AG09309 (cell line): ENCODE measurements at places on chromosomes 2 and 18.

GRCh38 chr2:47551800-47552525 lies 149.0 kb downstream of the MSH2 start:
- DNase-seq: no peak

GRCh38 chr2:73997813-73998212 lies 13.1 kb downstream of the TET3 start:
- no peak for DNase-seq

DNA sequence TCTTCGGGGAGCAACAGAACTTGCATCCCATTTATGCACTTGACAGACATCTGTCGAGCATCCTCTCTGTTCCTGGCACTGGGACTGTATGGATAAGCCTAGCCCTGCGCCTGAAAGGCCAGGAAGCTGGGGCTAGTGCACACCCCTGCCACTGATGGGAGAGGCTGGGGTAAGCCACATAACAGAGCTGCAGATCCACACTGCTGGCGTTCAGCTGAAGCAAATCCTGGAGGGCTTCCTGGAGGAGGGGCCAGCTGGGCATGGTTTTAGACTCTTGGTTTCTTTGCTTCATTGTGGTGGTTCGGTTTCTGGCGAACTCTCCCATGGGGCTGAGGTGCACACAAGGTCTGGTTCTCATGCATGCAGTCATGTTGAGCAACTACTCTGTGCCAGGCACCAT lies 45.5 kb upstream of the FOSL2 start:
- no peak for DNase-seq

DNA sequence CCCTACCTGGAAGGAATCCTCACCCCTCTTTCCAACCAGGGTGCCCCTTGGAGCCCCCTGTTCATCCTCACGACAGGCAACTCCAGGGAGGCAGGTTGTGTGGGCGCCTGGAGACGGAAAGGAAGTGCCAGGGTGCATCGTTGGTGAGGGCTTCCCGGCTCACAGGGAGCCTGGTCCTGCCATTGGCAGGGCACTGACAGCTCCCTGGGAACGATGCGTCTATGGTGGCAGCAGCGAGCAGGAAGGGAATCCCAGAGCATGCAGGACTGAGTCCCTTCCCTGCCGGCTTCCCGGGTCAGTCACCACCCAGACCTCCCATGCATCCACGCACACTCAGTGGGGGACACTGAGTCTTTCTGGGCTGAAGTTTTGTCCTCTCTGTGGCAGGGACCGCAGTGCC lies 117.6 kb downstream of the INHBB start:
- DNase-seq: no peak

GRCh38 chr2:135744760-135745314 lies 3.2 kb downstream of the UBXN4 start:
- no peak for DNase-seq

DNA sequence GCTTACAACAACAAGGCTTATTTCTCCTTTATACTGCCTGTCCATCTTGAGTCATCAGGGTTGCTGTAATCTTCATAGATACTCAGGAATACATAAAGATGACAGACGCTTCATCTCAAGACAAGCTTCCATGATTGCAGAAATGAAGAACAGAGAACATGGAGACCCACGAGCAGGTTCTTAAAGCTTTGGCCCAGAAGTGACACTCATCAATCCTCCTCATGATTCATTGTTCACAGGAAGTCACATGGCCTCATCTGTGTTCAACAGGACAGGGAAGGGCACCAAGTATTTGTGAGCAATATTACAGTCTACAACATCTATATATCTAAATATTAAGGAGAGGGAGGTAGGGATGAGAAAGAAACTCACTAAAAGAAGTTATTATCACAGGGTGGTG lies 36.5 kb upstream of the PGAP1 start:
- DNase-seq: no peak

DNA sequence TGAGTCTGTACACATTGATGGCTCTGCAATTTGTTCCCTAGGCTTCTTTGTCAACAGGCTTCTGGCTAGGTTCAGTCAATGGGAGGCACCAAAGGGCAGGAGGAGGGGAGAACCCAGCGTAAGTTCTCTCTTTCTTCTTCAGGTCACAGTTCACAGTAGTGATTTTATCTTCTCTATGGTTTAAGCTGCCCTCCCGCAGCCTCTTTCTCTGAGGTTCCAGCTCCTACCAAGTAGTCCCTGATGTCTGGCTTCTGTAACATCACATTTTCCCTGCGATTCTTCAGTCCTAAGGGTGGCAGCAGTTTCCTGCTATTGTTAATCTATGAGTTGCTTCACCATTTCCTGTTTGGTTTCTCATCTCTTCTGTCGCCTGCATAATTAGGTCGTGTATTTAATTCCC lies 107.4 kb downstream of the CPO start:
- DNase-seq: peak; percentile 16

DNA sequence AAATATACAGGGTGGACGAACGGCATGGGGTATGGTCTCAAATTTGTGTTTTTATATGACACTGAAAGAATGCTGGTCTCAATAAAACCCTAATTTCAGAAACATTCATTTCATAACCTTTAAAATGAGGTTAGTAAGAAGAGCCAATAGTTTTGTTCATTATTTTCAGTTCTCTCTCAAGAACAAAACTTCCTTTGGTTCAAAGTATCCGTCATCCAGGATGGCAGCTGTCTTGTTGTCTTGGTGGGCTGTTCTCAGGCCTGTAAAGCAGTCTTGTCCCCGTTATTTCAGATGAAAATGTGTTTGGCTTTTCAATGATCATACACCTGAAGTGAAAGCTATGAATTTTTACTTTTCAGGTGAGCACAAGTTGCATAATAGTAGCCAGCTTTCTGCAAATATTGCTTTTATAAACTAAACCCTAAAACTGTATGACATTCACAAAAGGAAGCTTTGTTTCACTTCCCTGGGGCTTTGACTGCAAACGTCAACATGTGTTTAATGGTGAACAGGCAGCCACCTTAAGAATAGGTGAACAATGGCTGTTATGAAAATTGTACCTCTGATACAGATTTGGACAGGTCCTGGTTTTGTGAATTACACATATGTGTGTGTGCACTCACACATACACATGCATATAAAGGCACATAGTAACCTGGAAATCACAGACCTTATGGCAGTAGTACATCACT lies 2.6 kb downstream of the IL18RAP start:
- DNase-seq: no peak

- no peak for DNase-seq
Observed at GRCh38 chr2:234961784-234962183, 10.0 kb downstream of the SH3BP4 start.

DNA sequence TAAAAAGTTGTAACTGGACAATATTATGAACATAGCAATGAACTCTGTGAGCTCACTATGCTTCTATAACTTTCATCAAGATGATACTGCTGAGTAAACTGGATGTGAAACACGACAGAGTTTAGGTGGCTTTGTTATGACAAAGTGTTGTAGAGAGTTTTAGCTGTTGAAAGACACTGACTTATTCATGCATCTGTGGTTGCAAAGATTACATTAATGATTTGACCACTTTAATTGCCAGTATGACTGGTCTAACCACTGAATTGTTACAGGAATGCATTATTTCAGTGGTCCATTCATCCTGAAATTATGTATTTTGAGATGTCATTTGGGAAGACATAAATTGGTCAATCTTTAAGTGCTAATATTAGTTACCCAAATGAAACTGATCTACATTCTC lies 117.9 kb downstream of the SPHKAP start:
- DNase-seq: no peak

GRCh38 chr2:8459474-8459873 lies 222.4 kb upstream of the ID2 start:
- DNase-seq: no peak

GRCh38 chr2:202036601-202037037 lies 3.0 kb downstream of the FZD7 start:
- DNase-seq: no peak

GRCh38 chr18:45713239-45713638 lies 10.7 kb upstream of the SLC14A1 start:
- DNase-seq: no peak

DNA sequence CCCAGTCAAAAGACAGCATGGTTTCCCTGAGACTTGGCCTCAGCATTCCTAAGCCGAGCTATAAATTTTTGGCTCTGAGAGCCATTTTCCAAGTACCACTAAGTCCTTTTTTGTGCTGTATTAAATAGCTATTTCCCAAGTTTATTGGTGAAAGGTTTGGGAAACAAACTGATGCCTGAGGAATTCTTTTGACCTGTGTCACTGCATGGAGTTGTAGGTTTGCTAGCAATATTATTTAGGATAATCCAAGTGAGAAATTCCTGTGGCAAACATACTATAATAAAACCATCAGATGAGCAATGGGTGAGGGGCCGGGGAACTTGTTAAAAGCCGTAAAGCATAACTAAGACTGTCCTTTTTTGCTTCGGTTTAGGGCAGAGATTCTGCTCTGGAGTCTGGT lies 28.4 kb downstream of the ARHGAP28 start:
- peak; percentile 82 for DNase-seq

GRCh38 chr2:203583701-203584100 lies 48.6 kb upstream of the RAPH1 start:
- no peak for DNase-seq

DNA sequence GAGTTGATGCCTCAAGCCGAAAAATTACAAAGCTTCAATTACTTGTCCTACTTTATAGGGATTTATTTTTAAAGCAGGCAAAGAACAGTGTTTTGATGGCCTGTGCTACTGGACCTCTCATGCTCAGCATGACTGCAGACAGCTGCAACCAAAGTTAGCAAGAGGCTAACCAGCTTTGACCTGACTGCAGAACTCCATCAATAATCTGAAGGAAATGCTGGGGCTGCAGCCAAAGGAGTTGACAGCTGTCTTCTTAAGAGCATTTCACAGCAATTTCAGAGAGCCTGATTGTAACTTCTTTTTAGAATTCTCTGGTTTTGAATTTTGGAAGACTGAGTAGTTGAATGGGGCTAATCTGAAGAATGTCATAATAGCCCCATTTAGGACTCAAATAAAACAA lies 46.5 kb upstream of the SESTD1 start:
- no peak for DNase-seq

DNA sequence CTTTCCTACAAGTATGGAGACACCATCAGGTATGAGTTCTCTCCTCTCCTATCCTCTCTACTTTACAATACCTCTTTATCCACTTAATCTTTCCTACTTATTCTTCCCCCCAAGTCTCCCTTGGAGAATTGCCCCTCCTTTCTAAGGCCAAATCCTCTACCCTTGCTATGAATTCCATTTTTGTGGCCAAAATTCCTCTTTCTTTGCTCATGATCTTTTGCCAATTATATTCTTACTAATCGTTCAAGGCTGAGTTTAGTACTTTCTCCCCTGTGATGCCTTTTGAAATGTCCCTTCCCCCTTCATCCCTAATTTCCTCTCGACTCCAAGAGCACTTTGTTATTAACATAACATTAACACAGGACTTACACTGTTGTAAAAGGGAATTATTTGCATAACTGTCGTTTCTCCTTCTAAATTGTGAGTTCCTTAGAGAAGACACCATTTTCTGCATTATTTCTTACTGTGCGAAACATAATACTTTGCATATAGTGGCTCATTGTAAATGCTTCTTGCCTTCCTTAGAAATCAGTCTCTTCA lies 133.4 kb downstream of the KCTD1 start:
- no peak for DNase-seq

DNA sequence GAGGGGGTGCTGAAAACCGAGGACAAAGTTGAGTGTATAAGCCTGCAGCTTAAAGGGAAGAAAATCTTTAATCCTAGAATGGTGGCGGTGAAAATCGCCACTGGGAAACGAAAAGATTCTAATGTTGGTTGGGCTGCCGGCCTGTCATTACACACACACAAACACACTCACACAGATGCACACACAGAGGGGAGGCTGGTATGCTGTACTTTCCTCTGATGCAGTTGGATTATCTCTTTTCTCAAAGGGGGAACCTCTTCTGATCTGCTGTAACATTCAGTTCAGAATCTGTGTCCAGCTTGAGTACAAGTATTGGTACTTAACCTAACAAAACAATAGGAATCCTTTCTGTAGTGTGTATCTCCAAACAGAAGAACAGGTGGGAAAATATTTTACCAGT lies 39.0 kb downstream of the ANXA4 start:
- DNase-seq: no peak

GRCh38 chr18:40366521-40366920 lies 1588.5 kb upstream of the PIK3C3 start:
- DNase-seq: no peak

- no peak for DNase-seq
Observed at GRCh38 chr2:168798888-168799410, 3.5 kb upstream of the NOSTRIN start.

DNA sequence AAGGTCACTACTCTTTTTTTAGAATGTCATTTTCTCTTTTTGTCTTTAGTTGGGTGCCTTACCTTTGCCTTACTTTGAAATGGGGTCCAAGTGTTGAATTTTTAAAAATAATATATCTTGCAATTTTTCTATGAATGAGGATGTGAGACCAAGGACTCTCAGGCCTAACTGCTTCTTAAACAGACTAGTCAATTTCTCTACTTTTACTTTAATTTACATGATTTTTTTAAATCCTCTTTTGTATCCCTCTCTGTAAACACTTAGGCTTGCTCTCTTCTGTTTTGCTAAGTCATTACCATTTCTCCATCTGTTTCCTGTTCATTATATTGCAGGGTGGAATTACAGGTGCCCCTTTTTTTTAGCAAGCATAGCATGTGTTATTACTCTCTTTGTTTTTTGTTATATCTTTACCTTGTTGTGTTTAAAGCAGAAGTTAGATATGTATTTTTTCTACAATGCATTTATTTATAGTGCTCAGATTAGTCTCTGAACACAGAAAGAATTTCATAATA lies 261.8 kb downstream of the SPAG16 start:
- no peak for DNase-seq

GRCh38 chr2:41829052-41829451 lies 218.8 kb upstream of the PKDCC start:
- no peak for DNase-seq

- no peak for DNase-seq
Observed at GRCh38 chr18:907885-908757, 3.5 kb downstream of the ADCYAP1 start.

DNA sequence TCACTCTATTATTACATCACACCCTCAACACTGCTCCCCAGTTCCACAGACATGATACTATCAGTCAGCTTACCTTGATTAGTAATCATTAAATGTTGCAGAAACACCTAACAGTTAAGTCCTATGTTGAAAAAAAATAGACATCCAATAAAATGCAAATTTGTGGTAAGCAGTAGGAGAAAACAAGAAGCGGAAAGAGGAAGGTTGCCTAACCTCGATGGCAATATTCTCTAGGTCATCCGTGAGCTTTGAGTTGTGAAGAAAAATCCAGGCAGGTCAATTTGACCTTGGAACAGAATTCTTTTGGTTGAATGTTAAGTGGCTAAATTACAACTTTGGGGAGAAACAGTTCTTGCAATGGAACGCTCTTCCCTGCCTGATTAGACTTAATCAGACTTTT lies 264.4 kb downstream of the AFF3 start:
- no peak for DNase-seq

DNA sequence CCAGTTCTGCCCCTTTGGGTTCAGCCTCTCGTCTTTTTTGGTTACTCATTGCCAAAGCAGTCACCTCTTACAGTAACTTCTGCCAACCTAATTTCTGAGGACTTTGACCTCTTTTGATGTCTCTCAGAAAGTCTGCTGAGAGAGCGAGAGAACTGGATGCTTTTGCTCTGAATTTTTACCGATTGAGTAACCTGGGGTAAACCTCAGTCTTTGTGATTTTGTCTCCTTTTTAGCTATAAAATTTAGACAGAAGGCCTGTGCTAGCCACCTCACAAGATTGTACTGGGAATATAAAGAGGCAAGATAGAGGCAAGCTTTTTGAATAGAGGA lies 34.8 kb upstream of the IL1R1 start:
- peak; percentile 72 for DNase-seq
